ENCODE measurements at places on chromosomes 1 and 21.

DNA sequence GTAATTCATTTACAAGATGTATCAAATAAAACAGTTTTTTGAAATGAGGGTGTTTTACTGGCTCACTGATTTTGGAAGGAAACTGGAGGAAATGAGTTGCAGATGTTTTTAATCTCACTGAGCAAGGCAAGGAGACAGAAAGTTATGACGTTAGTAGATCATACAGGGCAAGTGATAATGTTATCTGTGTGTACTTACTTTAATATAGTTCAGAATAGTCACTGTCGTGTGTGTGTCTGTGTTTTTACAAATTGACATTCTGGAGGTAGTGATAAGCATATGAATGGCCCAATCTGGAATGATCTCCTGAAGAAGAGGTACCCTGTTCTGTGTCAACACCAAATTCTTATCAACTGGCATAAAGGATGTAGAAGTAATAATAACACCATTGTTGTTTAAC lies 1.9 kb upstream of the GBP4 start:
- no peak for DNase-seq

DNA sequence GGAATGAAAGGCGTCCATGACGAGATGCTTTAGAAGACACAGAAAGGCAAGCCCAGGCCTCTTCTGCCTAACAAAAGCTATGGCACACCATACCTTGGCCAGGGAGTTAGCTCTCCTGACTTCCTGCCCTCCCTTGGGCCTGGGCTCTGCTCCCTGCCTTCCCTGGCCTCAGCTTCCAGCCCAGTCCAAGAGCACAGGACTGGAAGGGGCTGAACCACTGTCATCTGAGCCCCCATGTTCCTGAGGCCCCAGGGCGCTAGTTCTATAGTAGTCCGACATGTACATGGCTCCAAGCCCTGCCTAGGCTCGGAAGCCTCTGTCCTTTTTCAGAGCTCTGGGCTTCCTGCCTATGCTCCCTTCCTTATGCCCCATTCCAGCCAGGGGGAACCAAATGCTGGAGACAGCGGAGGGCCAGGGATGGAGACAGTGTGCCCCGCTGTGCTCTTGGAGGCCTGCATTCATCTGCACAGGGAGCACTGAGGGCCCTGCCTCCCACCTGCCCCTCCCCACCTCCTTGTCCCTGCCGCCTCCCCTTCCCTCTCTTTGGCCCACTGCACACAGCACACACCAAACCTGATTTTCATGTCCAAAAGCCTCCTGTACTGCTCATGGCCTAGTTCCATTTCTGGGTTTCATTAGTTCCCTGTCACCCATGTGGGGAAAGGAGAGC lies 240.1 kb downstream of the RHOU start:
- no peak for DNase-seq

- no peak for DNase-seq
These were observed 215.5 kb downstream of the KIF26B start for GRCh38 chr1:245370175-245370825.

DNA sequence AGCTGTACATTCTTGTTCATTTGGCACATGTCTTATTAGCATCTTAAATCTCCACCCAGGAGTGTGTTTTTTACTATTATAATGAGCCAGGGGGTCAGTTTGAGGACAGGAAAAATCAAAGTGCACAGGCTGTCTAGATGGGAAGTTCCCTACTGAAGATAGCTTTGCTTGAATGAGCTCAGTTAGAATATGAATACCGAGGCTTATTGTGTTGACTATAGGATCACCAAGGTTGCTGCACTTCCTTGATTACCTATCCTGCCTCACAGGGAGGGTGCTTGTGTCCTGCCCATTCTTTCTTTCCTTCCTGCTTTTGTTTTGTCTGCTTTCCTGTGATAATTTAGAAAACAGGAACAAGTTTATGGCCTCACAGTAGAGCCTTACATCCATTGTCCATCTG lies 16.3 kb downstream of the PHGDH start:
- no peak for DNase-seq

DNA sequence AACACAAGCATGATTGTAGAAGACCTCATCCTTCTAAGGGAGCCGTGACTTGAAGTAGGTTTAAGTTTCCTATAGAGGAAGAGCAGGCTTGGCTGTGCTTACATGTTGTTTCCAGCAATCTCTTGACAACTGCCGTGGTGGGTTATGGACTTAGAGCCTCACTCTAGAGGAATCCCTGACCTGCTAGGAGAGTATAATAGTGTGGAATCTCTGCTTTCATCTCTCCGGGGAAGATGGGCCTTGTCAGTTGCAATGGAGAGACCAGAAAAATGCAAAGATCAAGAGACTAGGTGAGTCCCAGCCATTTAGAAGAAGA lies 137.6 kb downstream of the MIS18A start:
- no peak for DNase-seq

GRCh38 chr1:3074800-3075199 lies 5.8 kb downstream of the PRDM16 start:
- no peak for DNase-seq

DNA sequence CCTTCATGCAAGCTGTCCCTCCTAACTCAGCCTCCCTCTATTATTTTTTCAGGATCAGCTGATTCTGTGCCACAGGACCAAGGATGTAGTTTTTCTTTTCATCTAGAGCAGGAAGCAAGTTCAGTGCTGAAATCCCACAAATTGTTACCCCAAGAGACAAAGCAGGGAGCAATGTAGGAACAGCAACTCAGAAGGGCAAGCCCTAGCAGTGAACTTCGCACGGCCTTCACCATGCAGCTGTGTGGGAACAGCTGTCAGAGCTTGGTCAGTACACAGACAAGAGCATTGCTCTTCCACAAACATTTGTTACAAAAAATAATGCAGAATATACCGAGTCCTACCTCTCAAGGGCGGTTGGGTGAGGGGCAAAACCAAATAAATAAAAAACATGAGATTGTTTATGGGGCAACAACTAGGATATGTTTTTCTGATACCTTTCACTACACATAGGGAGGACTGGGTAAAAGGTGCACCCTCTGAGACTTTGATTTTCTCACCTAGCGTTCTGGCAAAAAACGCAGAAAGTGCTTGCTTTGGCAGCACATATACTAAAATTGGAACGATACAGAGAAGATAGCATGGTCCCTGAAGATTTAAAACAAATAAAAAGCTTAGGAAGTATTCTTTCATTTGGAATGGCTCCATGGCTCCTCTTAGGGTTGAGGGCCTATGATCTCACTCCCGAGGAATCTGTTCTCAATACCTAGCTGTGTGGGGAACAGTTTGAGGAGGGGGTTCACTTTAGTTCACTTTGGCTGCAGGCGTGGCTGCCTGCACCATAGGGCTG lies 37.1 kb upstream of the ANGPTL7 start:
- DNase-seq, result no peak

DNA sequence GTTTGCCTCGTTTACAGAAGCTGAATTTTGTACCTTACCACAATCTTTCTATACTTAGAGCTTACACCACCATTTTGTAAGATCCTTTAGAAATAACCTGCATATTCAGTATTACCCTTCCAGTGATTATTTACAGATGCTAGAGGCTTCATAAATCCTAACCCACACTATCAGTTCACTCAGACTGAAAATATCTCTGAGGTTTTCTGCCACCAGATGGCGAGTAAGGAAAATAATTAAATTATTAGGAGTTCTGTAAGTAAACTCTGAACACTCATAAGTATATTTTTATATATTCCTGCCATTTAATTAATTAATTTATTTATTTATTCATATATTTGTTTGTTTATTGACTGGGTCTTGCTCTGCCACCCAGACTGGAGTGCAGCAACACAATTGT lies 1635.2 kb downstream of the PLA2G4A start:
- DNase-seq, result no peak

DNA sequence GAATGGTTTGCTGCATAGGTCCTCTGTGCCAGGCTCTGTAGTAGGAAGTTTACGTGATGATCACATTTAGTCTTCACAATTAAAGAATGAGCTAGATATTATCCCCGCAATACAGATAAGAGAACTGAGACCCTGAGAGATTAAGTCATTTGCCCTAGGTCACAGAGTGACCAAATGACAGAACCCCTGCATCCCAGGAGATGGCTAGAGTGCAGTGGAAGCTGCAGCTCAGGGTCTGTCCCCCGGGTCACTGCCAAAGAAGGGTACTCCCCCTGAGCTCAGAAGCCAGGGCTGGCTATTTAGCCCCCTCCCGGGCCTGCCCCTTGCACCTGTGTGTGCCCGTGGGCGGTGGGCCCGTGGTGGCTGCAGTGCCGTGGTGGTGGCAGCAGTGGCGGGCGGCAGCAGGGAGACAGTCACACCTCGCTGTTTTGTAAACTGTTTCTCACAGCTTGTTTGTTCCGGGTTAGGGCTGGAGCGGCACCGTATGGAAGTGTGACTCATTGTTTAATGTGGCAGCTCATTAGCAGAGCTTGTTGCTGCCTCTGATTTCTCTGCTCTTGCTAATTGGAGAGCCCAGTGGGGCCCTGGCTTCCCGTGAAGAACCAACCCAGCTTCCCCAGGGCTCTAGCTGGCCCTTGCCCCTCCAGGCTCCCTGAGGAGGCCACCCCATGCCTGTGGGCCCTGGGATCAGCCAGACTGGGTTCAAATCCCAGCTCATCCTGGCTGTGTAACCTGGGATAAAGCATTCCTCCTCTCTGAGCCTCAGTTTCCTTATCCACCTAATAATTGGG lies 19.3 kb upstream of the FOXO6 start:
- no peak for DNase-seq

DNA sequence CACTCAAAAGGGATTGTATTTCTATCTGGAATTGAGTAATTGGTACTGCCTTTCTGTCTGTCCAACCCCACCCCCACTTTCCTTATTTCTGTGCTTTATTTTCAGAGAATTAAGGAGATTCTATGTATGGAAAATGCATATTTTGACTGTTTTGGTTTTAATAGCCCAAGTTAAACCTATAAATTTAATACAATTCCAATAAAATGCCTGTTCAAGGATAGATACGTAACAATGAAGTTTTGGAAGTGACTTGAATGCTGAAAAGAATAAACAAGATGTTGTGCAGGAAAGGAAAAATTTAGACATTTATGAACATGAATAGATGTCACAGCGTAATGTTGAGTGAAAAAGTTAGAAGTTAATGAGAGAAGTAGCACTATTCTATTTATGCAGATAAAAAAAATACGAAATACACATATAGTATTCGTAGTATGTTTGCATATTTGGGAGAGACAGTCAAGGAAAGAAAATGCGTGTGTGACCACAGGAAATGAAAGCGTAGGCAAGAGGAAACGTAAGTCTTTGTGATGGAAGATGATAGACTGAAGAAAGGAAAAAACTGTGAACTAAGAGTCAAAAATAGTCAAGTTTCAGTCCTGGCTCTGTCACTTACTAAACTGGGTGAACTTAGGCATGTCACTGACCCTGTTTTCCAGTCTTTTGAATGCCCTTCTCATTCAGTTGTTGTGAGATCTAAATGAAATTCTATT lies 62.1 kb downstream of the MEF2D start:
- DNase-seq, result no peak

DNA sequence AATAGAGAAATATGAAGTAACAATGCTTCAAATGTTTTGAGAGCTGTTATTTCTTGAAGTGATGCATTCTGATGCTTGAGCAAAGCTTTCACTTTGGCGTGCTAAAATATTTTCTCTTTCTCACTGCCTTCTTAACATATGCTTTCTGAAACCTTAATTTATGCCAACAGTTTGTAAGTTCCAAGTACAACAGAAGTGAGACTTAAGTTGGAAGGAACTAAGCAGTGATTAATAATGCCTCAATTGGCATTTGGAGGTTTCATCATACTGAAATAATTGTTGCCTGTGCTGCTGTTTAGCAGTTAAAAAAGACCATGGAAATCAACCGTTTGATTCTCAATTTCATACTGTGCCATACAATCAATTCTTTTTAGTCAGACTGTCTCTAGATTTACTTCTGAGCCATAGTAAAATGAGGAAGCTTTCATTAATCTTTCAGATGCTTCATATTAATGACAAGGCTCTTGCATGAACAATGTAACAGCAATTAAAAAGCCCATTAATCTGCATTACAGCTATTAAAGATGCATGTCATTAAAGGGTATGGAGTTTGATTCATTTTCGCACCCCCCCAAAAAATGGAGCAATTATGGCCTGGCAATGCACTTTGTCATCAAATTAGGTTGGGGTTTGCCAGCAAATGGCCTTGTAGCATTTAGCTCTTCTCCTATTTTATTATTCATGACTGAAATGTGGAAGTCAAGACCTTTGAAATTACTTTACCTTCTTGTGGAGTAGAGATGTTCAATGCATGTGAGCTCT lies 375.3 kb downstream of the USH2A start:
- DNase-seq, result no peak

- DNase-seq, result no peak
These were observed 156.9 kb downstream of the DHRS3 start for GRCh38 chr1:12460911-12461621.

DNA sequence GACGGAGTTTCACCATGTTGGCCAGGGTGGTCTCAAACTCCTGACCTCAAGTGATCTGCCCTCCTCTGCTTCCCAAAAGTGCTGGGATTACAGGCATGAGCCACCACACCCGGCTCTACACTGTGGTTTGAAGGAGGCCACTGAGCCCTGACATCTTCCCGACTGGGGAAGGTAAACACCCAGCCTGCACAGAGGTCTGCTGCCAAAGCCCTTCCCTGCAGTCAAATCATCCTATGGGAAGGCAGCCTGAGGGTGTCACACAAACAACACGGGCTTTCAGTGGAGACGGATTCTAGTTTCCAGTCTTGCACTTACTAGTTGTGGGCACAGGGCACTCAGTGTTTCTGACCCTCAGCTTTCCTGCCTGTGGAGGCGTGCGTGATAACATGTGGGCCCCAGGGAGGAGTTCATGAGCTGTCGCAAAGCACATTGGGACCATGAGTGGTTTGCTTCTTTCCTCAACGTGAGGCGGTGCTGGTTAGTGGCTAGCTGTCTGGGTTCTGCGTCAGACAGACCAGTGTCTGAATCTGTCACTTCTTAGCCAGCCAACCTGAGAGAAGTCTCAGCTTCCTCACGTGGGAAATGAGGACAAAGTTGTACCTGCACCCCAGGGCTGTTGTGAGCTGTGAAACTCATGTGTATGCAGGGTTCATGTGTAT lies 21.5 kb upstream of the OPRD1 start:
- no peak for DNase-seq

DNA sequence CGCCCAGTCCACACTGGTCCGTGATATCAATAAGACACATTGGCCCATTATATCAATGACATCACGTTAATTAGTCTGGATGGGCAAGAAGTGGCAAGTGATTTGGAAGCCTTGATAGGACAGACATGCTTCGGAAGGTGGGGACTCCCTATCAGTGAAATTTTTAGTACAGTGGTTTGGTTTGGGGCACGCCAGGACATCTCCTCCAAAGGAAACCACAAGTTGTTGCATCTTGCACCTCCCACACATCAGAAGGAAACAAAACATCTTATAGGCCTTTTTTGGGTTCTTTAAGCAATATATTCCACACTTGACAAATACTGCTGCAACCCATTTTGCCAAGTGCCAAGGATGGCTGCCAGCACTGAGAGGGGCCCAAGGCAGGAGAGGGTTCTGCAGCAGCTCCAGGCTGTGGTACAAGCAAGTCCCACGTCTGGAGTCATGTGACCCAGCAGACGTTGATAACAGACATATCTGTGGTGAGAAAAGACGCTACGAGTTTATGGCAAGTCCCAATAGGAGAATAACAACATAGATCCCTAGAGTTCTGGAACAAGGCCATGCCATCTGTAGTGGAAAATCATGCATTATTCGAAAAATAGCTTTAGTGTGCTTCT lies 95.3 kb upstream of the DISP3 start:
- no peak for DNase-seq
